ENCODE measurements at places on chromosomes 7 and 10.

GRCh38 chr7:53638517-53638916 is 603.1 kb downstream of the POM121L12 start:
- DNase-seq = no peak

- no peak for DNase-seq
Measured at GRCh38 chr10:35451151-35452016, 115.1 kb downstream of the CCNY start.

DNA sequence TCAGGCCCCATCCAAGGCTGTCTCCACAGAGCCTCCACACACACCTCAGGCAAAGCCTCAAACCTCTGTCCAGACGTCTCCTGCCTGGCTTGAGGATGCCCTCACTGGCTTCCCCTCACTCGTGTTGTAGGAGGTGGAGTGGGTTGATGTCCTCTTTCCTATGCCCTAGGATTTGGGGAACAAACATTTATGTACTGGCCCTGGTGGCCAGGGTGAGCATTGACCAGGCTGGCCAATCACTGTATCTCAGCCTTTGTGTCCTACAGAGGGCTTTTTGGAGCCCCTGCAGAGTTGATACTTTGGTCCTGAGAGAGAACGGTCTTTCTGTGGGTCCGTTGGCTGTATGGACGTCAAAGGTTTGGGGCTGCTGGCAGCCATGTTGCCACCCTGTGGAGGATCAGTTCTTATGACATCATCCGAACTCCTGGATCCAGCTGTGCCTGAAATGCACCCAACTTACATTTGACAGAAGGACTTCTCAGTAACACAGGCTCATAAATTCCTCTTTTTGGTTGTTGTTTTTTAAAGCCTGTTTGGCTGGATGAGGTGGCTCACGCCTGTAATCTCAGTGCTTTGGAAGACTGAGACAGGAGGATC is 2.3 kb upstream of the GRID2IP start:
- DNase-seq = no peak

DNA sequence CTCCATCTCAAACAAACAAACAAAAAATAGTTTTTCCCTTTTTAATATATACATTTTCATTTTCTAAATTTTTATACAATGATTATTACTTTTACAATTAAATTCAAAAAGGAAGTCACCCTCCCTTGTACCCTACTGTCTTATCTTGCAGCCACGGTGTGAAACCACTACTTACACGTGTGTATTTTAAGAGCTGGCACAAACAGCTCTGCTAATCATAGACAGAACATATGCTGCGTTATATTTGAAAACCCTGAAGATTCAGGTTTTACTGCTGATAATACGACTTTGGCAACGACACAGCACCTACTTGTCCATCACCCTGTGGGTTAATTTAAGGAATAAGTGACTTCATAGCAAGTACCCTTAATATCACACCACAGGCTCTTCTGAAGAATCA is 991 bp downstream of the ANKRD61 start:
- DNase-seq = no peak

GRCh38 chr10:1403508-1404322 is 333.6 kb downstream of the ADARB2 start:
- DNase-seq = no peak

- DNase-seq = no peak
Measured at GRCh38 chr10:120643351-120643750, 186.3 kb downstream of the PLPP4 start.

GRCh38 chr10:16987206-16987621 is 142.4 kb downstream of the CUBN start:
- DNase-seq = no peak

All from DMS79 (cell line).